Activated CD8-positive, alpha-beta T cell treated with anti-CD3 and anti-CD28 coated beads, Interleukin-2, amount 10 ng/mL, durations not matched to agents 7 days and 5 days (primary cell): ENCODE measurements at places on chromosomes 1 and 21.
A peak's percentile ranks its signal among the peaks of the same experiment; 100 is the strongest.

- DNase-seq: no peak
These were observed 750 bp downstream of the NECAP2 start for GRCh38 chr1:16441282-16441665.

- no peak for DNase-seq
These were observed 117.8 kb downstream of the LIPI start for GRCh38 chr21:14092834-14093560.

DNA sequence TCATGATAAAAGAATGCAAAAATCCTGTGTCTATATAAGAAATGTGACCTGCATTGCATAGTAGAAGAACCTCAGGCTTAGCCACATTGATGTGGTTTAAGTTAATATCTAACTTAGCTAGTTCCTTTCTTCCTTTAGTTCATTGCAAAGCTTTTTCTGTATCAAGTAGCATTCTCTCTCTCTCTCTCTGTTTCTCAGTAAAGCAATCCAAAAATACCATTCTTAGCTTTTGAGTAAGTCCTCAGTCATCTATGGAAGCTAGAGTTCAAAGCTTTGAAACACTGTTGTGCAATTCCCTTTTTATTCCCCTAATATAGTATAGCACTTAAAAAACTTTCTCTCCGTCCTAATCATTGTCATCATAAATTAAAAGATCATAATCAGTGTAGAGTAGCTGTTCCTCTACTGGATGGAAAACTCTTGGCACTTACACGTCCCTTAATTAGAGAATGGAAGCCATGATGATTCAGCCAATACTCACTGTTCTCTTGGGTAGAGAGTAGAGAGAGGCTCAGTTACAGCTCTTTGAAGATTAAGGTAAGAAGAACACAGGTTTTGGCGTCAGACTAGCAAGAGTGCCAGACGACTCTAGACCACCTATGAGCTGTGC lies 350.3 kb upstream of the LYPLAL1 start:
- no peak for DNase-seq

DNA sequence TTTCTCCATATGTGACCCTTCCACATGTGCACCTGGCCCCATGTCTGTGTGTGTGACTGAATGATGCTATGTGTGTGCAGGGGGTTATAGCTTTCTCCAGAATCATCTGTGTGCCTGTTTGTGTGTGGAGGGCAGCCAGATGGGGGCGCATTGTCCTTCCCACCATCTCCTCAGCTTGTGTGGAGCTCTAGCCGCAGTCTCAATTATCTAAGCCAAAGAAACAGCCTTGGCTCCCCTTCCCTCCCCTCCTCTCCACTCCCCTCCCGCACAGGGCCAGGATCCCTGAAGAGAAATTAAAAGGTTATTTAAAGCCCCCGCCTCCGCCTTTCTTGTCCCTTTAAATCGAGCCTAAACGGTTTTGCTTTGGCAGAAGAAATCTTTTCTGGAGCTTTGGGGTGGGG lies 1.8 kb upstream of the DMBX1 start:
- DNase-seq: peak; percentile 30

- no peak for DNase-seq
These were observed 17.2 kb upstream of the SEMA4A start for GRCh38 chr1:156135930-156136871.

GRCh38 chr1:208217781-208218180 lies 26.4 kb downstream of the PLXNA2 start:
- no peak for DNase-seq

- no peak for DNase-seq
These were observed 752 bp upstream of the ACTA1 start for GRCh38 chr1:229434641-229435051.

- DNase-seq: peak; percentile 80
These were observed 722 bp downstream of the TUT4 start for GRCh38 chr1:52552236-52552504.

GRCh38 chr1:114735479-114735878 lies 18.9 kb upstream of the NRAS start:
- DNase-seq: no peak

DNA sequence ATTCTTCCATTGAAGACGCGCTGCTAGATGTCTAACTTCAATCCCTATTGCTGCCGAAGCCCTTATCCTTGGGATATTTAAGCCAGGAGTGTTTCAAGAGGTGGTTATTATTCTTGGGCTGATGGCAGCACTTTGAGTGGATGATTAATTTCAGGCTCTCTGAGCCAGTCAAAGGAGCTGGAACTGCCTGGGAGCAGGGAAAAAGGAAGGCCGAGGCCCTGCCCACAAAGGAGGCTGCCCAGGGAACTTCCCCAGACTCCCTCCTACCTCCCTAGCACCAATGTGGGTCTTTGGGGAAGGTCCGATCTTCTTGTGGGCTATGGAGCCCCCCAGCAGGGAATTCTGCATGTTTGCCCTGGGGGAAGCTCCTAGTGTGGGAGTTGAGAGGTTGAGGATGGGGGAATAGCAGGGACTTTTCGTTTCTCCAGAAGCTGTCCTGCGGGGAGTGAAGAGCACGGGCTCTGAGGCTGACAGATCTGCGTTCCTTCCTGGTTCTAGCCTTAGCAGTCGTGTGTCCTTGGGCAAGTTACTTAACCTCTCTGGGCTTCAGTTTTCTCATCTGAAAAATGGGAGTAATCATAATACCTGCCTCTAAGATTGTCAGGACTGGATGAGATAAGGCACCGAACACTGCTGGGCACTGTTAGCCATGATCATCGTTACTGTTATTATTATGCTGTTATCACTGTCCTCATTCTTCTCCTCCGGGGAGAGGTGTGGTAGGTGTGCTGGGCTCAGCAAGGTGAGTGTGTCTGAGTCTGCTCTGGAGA lies 6.3 kb downstream of the KCNQ4 start:
- DNase-seq: no peak

DNA sequence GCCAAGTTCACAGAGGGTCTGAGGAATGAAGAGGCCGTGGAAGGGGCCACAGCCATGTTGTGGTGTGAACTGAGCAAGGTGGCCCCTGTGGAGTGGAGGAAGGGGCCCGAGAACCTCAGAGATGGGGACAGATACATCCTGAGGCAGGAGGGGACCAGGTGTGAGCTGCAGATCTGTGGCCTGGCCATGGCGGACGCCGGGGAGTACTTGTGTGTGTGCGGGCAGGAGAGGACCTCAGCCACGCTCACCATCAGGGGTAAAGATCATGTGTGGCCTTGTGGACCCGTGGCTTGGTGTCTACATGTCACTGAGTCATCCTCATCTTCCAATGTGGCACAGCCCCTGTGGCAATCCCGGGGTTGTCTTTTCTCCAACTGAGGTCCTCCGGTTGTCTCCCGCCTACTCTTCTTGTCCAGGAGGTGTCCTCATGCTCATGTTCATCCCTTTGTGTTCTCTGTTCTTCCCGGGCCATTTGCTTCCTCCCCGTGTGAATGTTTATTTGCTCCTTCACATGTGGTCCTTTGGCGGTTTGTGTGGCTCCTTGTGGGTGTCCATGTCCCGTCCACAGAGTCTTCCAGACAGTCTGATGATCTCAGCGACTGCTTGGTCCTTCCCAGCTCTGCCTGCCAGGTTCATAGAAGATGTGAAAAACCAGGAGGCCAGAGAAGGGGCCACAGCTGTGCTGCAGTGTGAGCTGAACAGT lies 84.2 kb downstream of the OBSCN start:
- DNase-seq: no peak

DNA sequence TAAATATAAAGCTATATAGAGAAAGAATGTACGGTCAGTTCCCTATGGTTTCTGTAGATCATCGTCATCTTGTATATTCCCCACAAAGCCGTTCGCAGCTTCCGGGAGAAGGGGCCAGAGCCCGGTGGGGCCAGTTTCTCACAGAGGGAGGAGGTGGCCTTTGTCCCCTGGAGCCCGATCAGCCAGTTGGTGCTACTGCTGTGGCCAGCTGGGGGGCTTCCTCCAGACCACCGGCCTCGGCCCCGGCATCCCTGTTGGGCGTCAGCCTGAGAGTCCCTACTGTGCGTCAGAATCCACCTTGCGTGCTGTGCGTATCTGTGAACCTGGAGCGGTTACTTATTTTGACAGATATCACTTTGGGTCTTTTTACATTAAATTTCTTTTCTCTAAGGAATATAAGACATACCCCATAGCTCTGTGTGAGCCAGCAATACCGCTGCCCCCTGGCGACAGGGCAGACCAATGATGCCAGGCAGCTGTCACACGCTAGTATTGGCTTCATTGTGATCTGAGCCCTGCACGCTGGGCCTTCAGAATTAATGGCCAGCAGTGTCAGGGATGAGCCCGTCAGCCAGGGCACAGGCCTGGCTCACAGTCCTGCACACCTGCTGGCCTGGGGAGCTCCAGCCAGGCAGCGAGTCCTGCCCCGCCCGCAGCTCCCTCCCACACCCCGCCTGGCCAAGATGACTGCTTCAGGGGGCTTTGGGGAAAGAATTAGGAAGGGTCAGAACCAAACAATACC lies 145.9 kb downstream of the PGBD5 start:
- no peak for DNase-seq

DNA sequence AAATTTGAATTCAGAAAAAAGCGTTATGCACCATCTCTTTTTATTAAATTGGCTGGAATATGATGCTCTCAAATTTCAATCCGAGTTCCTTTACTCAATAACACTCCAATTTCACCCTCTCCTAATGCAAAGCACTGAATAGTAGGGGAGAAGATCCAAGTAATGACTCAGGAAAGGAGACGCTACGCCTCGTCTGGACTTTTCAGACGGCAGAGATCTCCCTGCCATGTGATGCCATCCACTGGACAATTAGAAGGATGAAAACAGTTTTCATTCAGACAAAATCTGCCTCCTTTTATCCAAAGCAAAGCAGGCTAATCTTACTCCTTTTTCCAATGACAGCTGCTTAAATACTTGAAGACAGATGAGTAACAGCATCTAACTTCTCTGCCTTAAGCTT lies 242.4 kb upstream of the GREM2 start:
- no peak for DNase-seq

- no peak for DNase-seq
These were observed 29.8 kb downstream of the SLC30A1 start for GRCh38 chr1:211549092-211549711.

- DNase-seq: no peak
These were observed 10.5 kb downstream of the PTP4A2 start for GRCh38 chr1:31927661-31927980.

GRCh38 chr21:46096596-46097335 lies 1.1 kb upstream of the COL6A2 start:
- peak; percentile 19 for DNase-seq

DNA sequence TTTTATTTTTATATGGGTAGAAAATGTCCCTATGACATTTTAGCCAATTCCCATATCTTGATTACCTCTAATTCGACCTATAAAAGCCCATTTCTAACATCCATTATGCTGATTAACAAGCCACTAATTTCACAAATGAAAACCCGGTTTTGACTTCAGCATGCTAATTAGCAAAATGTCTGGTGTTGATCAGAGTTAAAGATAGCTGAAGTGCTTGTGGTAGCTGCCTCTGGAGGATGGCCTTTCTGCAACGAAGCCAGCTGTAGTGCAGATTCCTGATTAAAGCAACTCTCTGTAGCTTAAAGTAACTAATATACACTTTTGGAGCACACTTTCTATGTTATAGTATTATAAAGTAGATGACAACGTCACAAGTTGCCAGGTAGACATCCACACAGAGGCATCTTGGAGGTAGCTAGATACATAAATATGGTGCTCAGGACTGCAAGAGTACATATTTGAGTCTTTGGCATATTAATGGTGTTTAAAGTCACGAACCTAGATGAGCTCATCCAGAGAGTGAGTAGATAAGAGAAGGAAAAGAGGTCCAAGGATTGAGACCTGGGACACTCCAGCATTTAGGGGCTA lies 239.5 kb downstream of the BRINP2 start:
- DNase-seq: no peak

DNA sequence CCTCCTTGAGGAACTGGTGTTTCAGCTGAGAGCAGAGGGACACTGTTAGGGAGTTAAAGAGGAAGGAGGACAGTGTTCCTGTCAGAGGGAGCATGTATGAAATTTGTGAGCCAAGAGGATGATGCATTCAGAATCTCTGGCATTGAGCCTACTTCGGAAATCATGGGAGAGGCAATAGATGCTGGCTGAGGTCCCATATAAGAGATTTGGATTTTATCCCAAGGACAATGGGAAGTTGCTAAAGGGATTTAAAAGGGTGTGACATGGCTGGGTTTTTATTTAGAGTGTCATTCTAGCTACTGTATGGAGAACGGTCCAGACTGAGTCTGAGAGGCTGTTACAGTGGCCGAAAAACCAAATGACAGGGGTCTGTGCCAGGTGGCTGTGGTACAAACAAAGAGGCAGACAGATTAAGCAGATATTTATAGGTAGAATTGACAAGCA lies 403.2 kb upstream of the B3GALT2 start:
- DNase-seq: no peak

DNA sequence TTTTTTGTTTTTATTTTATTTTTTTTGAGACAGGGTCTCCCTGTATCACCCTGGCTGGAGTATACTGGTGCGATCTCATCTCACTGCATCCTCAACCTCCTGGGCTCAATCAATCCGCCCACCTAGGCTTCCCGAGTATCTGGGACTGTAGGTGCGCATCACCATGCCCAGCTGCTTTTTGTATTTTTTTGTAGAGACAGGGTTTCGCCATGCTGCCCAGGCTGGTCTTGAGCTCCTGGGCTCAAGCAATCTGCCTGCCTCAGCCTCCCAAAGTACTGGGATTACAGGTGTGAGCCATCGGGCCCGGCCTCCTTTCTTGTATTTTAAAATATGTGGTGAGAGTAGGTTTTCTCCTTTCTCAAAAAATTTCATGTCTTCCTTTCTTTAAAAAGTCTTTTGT lies 122.6 kb downstream of the XPR1 start:
- no peak for DNase-seq

DNA sequence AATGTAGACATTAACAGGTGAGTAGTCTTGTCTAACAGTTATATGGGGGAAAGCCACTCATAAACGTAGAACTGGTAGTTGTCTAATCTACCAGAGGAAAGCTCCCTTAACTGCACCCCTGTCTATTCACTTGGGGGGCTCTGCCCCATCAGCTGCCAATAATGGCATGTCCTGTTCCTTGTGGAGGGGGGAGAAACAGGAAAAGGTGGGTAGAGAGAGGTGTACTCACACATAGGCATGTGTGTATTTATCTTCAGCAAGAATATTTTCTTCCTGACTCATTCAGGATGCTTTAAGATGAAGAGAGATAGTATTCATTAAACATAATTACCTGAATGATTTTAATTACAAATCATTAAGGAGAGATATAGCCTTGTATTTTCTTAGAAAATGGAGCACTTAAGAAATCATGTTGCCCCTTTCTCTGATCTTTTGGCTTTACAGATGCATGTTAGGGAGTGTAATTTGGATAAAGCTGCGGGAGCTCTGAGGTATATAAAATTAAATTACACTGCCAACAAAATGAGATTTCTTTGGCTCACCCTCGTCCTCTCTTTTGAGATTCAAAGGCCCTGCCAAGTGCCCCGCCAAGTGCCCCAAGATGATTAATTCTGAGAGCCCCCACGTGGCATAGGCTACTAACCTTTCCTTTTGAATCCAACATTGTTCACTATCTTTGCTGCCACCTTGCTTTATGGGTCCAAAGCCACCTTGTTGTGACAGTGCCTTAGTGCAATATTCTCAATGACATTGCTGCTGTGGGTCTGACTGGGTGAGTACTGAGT lies 286.3 kb upstream of the LYPLAL1 start:
- no peak for DNase-seq
